ENCODE measurements at places on chromosomes 1 and 21. TPM values are rescaled to one million over a fixed set of nuclear protein-coding genes. Genes with fewer than 3 reads are reported as not detected.

DNA sequence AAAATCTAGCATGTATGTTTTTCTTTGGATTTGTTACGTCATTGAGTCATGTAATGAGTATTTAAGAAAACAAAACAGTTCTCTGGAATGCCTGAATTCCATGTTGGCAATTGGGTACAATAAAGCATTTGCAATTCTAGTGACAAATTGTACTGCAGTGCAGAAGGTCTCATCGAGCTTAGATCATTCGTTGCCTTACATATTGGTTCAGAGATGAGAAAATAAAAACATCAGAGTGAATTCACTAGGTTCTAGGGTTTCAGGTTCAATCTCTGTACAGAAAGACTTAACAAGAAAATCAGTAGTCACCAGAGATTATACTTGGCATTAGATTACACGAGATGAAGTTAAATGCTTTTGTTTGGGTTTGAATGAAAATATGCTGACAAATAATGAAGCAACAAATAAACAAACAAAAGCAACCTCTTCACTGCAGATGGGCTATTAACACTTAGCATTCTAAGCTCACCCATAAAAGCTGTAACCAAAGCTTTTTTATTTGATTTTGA lies 124.7 kb downstream of the RYR2 start:
- DNase-seq, result no peak
- no peaks in the 10 kb centered on the region for H3K36me3 ChIP-seq
- H3K4me1 ChIP-seq, result peaks cover 12% of the 10 kb centered on the region

- H3K4me1 ChIP-seq, result peaks cover 87% of the 10 kb centered on the region
- H3K36me3 ChIP-seq, result no peaks in the 10 kb centered on the region
- peak overlapping the region; percentile 37 for H3K4me3 ChIP-seq
- no peaks in the 10 kb centered on the region for H3K27me3 ChIP-seq
- H3K27ac ChIP-seq, result peak overlapping the region; percentile 100
These were observed 5.1 kb downstream of the MAP7D1 start for GRCh38 chr1:36160949-36161485.

- peaks cover 40% of the 10 kb centered on the region for H3K4me1 ChIP-seq
- H3K36me3 ChIP-seq, result peaks cover 29% of the 10 kb centered on the region
- H3K4me3 ChIP-seq, result no peak overlapping the region
- H3K27me3 ChIP-seq, result no peaks in the 10 kb centered on the region
These were observed 48.9 kb downstream of the SLC66A1 start for GRCh38 chr1:19360843-19361610.

GRCh38 chr1:5991381-5992025 lies 722 bp downstream of the NPHP4 start:
- DNase-seq, result peak; percentile 76
- no peaks in the 10 kb centered on the region for H3K27me3 ChIP-seq
- peak overlapping the region; percentile 90 for H3K27ac ChIP-seq
- peaks cover 21% of the 10 kb centered on the region for H3K4me1 ChIP-seq
- H3K36me3 ChIP-seq, result no peaks in the 10 kb centered on the region
- peak overlapping the region; percentile 91 for H3K4me3 ChIP-seq

- no peak overlapping the region for H3K27ac ChIP-seq
- no peak for DNase-seq
- H3K27me3 ChIP-seq, result no peaks in the 10 kb centered on the region
- H3K4me3 ChIP-seq, result no peak overlapping the region
- no peaks in the 10 kb centered on the region for H3K36me3 ChIP-seq
These were observed 65.5 kb downstream of the ACOT7 start for GRCh38 chr1:6328091-6328490.

GRCh38 chr1:73998348-73998959 lies 199.5 kb downstream of the LRRIQ3 start:
- H3K36me3 ChIP-seq, result no peaks in the 10 kb centered on the region
- H3K4me3 ChIP-seq, result no peak overlapping the region
- no peak for DNase-seq
- no peaks in the 10 kb centered on the region for H3K4me1 ChIP-seq
- H3K27ac ChIP-seq, result no peak overlapping the region
- no peaks in the 10 kb centered on the region for H3K27me3 ChIP-seq

The SPATA17 gene
- 1.1 TPM for total RNA-seq

The PDZK1 gene
- not detected for total RNA-seq

The SELENBP1 gene
- 95.8 TPM for total RNA-seq

The ACTL8 gene
- not detected for total RNA-seq

The SPRR1A gene
- total RNA-seq, result not detected

The MPZ gene
- 6.5 TPM for total RNA-seq

Data from sigmoid colon (tissue), 7 donors.